Cortex of kidney (tissue), 1 donor: ENCODE measurements at places on chromosomes 5 and 9.

DNA sequence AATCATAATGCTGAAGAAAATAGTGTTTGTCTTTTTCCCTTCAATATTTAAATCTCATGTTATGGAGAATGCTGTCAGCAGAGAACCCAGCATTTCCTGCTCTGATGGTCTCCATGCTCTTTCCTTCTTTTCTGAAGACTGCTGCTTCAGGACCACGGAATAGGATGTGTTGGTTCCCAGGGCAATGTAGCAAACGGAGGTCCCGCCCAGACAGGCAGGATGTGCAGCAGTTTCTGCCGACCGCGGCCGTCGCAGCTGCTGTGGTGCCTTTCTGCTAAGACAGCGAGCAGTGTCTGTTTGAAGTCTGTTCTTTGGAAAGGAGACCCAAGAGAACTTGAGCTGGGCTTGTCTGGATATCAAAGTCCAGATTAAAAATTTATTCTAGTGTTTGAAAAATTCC, 654.3 kb downstream of the CCDC171 start:
- no peak for DNase-seq

DNA sequence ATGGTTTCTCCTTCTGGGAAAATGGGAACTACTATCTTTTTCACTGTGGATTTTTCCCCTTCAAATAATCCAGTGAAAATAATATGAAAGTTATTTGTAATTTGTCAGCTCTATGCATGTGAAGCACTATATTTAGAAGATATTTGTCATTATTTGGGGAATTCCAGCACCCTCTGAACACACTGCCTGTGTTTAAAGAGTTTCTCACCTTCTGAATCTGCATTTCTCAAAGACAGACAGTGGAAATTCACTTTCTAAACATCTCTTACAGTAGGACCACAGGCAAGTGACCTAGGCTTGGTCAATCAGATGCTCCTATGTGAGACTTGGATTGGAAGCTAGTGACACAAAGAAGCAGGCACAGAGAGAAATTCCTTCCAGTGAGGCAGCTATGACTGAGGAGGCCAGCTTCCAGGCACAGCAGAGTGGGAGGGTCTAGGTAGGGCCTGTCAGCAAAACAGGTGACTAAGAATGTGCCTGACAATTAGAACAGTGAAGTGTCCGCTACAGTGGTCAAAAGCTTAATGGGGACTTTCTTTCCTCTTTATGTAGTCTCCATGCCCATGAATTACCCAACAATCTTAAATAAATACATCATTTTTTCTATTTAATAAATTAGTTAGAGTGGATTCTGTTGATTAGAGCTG, 167.2 kb downstream of the HMHB1 start:
- DNase-seq: no peak

DNA sequence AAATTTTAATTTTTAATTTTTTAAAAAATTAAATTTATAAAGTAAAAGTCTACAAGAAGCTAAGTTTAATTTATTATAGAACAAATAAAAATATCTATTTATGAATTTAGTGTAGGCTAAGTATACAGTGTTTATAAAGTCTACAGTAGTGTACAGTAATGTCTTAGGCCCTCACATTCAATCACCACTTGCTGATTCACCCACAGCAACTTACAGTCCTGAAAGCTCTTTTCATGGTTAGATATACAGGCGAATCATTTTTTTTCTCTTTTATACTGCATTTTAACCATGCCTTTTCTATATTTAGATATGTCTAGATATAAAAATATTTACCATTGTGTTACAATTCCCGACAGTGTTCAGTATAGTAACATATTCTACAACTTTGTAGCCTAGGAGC, 55.9 kb downstream of the PCSK1 start:
- DNase-seq: no peak

GRCh38 chr9:32644698-32645097, 9.2 kb upstream of the TAF1L start:
- no peak for DNase-seq

GRCh38 chr9:5438301-5439162, 807 bp upstream of the PLGRKT start:
- no peak for DNase-seq

DNA sequence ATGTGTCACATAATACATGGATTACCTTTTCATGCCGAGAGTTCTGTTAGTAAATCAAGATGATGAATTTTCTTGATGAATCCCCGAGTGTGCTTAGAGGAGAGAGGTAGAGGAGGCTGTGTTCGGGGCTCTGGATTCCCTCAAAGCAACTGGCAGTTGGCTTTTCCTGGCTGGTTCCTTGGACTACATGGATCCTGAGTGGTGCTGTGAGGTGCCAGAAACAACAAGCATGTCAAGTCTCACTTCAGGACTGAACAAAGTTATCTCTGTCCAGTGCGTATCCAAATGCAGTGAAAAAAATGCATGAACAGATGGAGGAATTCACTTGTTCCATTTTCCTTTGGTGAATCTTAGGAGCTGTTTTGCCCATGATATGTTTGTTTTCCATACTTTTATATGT, 231.7 kb downstream of the FBXL7 start:
- DNase-seq: no peak

DNA sequence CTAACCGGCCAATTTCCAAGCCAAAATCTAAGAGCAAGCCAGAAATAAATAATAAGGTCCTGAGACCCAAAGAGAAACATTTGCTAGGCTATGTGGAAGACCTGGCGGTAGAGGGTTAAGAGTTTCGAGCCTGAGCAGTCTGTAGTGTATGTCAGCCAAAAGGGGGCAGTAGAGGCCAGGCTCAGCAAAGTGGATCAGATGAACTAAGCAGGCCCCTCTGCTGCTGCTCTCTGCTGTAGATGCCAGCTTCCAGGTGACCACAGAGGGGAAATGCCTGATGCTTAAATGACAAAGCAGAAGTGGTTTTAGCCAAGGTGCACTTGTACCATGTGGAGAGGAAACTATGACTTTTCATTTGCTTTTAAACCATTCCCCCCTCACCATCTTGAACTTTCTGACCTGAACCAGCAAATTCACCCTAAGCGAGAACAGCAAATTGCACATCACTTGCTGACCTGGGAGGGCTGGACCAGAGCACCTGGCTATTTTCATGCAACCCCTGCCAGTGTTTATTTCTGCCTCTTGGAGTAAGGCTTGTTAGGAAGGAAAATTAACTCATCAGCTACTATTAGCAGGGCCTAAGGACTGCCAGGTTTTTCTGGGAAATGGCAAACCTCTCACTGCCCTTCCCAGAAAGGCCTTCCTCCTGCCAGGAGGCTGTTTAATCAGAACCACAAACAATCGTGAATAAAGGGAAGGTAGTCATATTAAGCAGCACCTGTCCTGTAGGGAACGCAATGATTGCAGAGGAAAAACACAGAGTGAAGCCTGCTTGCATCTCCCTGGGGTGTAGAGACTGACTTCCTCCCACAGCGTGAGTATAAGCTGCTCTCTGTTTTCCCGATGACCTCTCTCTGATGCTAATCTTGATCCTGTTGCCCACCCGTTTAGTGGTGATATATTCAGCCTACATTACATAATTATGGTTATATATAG, 818.2 kb downstream of the TLR4 start:
- no peak for DNase-seq

DNA sequence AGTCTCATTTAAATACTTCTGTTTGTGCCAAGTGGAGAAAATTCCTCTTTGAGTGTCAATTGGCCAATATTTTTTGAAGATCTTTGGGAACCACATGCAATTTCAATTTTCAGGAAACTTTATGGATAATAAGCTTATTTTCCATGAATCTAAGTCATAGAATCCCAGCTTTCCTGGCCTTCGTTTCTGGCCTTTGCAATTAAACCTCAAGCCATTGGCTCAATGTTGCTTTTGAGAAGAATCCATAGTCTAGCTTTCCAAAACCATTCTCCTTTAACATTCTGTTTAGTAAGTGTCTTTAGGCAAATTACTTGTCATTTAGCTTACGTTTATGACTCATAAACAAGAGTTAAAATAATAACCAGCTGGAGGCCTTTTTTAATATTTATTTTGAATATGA, 145.0 kb upstream of the FTMT start:
- no peak for DNase-seq

DNA sequence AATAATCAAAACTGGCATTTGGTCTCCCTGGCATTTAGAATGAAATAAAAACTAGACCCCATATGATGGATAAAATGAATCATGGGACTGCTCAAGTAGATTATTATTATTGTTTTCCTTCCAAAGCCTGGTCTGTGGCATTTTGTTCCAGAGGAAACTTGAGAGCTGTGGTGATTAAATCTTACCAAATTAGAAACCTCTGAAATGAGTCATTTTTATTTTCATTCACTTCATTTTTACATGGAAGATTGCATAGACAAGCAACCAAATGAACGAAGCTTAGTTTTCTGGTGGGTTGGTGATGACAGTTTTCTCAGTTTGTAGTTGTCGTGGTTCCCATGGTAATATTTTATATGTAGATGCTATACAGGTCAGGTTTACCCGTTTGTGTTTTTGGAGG, 23.4 kb downstream of the PAM start:
- no peak for DNase-seq

- no peak for DNase-seq
Measured at GRCh38 chr5:111699976-111700375, 57.0 kb downstream of the NREP start.

DNA sequence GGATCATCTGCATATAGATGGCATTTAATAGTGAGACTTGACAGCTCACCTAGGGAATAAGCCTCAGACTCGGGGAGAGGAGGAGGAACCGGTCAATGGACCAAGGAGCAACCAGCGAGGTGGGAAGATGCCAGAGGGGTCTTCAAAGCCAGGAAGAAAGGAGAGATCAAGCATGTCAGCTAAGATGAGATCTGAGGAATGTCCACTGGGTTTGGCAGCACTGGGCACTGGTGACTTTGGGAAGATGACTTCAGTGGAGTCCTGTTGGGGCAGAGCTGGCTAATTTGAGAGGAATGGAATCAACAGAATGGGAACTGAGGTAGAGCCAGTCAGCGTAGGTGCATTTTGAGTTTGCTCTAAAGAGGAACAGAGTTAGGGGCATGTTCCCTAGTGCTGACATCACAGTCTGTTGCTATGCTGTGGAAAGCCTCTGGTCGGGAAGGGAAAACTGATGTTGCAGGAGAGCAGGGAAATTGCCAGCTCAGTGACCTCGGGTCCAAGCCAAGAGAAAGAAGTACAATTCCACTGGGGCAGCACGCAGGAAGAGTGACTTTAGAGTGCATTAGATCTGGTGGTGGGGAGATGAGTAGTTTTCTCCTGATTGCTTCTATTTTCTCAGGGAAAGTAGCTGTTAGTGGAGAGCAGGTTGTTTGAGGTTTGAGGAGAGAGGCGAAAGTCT, 56.9 kb downstream of the ZNF618 start:
- no peak for DNase-seq

- no peak for DNase-seq
Measured at GRCh38 chr9:133879615-133880014, 112.5 kb downstream of the VAV2 start.

DNA sequence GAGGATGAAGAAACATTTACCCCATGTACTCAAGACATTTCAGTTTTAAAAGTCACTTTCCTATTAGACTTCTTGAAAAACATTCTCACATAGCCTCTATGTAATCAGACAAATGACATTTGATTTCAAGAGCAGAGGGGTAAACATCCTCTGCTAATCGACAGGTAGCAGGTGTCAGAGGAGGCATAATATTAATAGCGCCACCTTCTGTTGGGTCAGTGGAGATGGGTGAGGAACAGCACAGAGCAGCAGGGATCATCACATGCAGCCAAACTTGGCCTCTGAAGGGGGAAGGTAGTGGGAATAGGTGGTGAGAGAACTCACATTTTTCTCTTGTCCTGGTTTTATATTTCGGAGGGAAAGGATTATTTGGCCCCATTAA, 3.3 kb upstream of the LSM11 start:
- no peak for DNase-seq

GRCh38 chr5:34503379-34504253, 152.5 kb upstream of the RAI14 start:
- DNase-seq: no peak

DNA sequence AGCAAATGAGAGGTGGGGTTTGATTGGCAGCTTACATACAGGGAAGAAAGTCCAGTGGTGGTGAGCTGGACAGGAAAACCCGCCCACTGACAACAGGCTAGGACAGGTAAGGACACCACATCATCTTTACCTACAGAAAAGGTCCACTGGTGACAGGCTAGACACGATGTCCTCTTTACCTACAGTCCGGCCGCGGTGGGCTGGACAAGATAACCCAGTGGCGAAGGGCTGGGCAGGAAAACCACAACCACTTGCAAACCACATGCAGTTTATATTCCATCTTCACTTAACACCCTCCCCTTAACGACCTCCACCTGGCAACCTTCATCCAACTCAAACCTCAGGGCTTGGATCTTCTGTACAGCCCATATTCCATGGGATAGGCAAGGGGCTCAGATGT, 5.0 kb upstream of the NIPAL4 start:
- DNase-seq: no peak

- DNase-seq: no peak
Measured at GRCh38 chr5:133034064-133034463, 7.7 kb upstream of the ZCCHC10 start.

GRCh38 chr9:135150981-135151380, 63.5 kb downstream of the OLFM1 start:
- no peak for DNase-seq

DNA sequence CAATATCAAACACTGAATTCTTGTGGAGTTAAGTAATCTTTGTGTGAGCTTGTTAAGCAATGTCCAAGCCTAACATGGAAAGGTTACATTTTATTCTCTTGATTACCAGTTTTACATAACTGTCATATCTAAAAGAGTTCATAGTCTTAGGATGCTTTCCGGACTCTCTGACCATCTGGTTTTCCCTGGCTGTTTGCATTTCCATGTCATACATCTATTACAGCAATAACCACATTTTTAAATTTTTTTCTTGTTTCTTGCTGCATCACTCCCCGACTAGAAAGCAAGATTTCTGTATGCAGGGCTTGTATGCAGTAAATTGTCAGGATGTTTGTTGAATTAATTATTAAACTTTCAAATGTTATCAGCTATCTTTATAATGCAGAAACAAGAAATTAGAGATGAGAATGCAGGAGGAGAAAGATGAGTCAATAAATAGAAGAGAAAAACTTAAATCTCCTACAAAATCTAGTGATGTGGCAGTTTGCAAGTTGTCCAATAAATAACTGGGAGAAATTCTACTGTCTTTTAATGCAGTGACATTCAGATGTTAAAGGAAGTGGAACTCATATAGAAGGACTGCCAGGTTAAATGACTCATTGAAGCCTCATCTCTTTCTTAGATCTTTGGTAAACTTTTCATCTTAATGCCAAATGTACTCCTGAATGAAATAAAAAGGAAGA, 179.6 kb upstream of the SGCD start:
- DNase-seq: no peak

DNA sequence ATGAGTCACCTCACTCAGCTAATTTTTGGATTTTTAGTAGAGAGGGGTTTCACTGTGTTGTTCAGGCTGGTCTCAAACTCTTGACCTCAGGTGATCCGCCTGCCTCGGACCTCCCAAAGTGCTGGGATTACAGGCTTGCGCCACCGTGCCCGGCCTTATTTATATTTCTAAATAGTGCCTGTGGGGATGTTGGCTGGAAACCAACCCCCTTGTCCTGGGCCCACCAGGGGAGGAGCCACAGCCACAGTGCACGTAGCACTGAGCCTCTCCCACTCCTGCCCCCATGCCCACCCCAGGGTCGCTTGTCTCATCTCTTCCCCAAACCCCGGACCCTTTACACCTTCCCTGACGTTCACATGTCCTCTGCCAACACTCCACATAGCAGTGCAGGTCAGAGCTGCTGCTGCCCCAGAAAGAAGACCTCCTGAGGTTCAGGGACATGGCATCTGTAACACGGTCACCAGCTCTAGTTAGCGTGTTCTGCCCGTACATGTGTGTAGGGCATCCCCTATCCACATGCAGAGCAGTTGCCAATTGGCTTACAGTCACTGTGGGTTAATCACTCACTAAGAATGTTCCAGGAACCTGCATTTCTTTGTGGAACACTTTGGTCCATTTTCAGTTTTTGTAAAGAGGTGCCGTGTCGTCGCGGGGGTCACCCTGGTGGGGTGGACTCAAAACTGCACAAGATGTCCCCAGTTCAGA, 10.2 kb upstream of the MRPS2 start:
- DNase-seq: no peak
